ENCODE measurements at places on chromosomes 5 and 9.

DNA sequence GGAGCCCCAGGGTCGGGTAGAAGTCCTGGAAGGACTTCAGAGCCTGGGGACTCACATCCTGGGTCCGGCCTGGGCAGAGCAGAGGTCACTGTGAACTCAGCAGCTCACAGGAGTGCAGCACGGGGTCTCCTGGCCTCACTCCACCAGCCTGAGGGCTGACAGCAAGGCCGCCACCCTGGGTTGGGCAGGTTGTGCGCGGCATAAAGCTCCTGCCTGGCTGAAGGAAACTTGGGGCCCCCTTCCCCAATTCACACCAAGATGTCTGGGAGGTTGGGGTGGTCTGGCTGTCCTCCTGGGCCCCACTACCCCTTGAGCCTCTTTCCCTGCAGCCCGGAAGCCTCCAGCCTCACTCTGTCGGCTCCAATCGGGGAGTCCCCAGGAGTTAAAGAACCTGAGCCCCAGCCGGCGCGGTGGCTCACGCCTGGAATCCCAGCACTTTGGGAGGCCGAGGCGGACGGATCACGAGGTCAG, 2.1 kb downstream of the LCN15 start:
- no peak for DNase-seq

DNA sequence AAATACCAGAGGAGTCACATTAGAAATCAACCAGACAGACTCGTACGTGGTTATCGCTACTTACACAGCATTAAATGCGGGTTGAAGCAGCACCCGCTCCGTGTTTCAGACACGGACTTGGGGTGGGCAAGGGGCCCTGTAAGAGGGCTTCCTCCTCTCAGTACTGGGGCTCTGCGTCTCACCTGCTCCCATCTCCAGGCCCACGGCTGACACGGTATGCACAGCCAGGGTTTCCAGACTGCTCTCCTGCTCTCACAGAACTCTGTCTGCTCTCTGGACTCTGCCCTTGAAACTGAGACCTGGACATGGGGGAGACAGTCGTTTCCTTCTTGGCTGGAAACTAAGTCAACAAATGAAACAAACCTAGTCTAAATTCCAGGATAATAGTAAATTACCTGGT, 24.7 kb upstream of the RASGEF1C start:
- DNase-seq: no peak

GRCh38 chr5:19406576-19407365, 581.2 kb downstream of the CDH18 start:
- DNase-seq: no peak

- DNase-seq: no peak
These were observed 157.3 kb upstream of the GRAMD2B start for GRCh38 chr5:126265917-126266316.

- DNase-seq: peak; percentile 93
These were observed 29.7 kb downstream of the ZNF462 start for GRCh38 chr9:106892632-106893031.

- DNase-seq: peak; percentile 38
These were observed 34.4 kb upstream of the MRPS30 start for GRCh38 chr5:44774279-44774880.

- no peak for DNase-seq
These were observed 23.5 kb downstream of the LMX1B start for GRCh38 chr9:126636983-126637798.

DNA sequence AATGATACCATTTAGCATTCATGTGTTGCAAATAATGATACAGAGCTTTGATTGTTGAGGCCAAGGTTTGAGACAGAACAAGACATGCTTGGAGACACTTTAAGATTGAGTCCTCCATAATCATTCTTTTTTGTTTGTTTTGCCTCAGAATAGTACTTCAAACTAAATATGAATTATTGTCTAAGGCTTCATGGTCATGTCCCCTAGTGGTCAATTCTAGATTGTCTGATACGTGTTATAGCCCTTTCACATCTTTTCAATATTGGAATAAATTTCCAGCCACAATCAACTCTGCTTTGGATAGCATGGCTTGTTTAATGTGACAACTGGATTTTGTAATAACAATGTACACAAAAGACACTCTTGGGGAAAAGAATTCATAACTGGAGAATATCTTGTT, 64.2 kb downstream of the PRLR start:
- no peak for DNase-seq

GRCh38 chr9:122121931-122122330, 28.8 kb upstream of the TTLL11 start:
- DNase-seq: no peak

GRCh38 chr9:34591248-34591916, 1.9 kb upstream of the CNTFR start:
- DNase-seq: peak; percentile 52

DNA sequence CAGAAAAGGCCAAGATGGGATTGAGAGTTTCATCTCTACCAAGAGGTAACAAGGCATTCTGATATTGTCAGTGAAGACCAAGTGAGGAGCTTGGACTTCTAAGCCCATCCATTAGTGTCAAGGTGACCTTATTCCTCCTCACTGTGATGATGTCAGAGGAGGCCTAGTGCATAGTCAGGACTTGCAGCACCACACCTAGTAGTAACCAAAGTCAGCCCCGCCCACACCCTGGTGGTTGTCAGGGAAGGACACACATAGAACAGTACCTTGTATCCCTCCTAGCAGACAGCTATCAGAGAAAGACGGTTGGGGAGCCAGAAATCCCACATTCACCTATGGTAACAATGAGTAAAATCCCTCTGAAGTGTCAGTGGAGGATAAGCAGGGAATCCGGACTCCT, 111.7 kb downstream of the AP3B1 start:
- DNase-seq: no peak

DNA sequence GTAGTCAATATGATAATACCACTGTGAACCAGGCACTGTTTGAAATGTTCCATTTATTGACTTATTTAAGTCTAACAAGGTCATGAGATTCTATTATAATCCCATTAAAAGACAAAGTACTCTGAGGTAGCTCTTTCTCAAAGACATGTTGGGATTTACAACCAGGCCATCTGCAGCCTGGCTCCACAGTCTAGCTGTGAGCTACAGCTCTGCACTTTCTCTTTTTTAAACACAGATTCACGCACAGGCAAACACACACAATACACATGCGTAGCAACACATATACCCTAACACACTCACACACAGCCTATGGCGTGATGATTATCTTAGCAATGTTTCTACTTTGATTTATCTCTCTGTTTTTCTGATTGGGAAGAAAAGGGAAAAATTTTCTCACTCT, 174.3 kb downstream of the PRR16 start:
- no peak for DNase-seq

DNA sequence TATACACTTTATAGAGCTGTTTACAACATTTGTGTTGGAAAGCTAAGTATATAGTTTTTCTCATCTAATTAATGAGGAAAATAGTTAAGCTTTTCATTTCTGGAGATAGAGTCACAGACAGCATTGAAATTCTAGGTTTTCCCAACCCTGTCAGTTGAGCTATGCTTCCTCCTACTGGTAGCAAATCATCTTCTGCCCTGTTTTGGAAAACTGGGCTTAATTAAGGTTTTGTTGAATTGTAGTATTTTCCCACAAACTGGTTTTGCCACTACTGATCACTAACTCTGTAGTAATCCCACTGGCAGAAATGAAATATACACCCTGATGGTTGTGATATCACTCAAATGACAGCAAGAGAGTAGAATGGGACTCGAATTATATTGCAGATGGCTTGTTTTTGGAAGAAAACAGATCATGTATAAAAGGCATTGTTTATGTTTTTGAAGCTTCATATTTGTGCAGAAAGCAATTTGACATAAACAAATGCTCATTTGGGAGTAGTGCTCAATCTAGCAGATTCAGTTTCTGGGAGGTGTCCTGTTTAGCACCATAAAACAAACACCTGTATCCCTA, 46.6 kb downstream of the CD180 start:
- DNase-seq: no peak

DNA sequence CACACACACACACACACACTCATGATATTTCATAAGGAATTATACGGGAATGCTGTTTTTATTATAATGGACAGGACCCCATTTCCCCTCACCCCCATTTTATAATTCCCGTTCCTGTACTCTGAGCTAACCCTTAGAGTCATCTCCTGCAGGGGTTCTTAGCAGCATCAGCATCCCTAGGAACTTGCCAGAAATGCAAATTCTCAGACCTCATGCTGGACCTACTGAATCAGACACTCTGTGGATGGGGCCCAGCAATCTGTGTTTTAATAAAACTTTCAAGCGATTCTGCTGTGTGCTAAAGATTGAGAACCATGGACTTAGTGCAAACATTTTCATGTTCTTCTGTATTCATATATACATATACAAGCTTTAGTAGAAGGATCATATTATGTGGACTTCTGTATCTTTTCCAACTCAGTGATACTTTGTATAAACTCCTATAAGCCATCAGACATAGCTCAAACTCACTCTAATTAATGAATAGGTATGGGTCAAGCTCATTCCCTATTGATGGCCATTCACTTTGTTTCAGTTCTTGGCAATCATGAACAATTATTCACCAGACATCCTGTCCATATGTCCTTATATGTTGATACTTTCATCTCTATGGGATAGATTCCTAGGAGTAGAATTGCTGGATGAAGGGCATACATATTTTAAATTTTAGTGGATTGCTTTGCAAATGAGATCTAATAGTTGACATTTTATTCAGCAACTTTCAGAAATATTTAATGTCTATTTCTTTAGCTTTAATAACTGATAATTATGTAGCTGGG, 65.5 kb downstream of the ARHGEF28 start:
- DNase-seq: no peak

GRCh38 chr5:179314606-179315355, 30.5 kb downstream of the ADAMTS2 start:
- no peak for DNase-seq

GRCh38 chr5:66959653-66960052, 236.9 kb downstream of the CD180 start:
- no peak for DNase-seq

DNA sequence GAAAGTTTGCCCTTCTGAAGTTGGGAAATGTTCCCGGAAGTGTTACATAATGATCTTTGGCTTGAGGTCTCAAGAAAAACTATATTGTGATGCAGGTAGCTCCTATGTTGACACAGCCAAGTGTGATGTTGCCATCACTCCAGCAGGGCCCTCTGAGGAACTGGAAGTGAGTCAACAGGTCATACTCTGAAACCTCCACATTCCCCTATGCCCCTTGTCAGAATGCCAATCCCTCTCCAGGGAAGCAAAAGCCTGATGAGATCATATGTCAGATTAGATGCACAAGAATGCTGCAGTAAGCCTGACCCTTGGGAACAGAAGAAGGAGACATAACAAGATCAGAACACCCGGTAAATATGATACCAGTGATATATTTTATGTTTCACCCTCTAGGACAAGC, 66.8 kb upstream of the ITGA2 start:
- no peak for DNase-seq

DNA sequence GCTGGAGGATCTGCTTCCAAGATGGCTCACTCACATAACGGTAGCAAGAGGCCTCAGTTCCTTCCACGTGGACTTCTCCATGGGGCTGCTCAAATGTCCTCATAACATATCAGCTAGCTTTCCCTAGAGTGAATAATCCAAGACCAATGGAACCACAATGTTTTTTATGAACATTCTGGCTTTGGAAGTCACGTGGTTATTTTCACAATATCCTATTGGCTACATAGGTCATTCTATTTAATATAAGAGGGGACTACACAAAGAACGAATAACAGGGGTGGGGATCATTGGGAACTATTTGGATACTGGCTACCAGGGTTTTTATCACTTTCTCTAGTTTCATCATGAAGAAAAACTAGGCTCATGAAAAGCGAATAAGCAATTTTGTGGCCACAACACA, 81.4 kb downstream of the ZNF622 start:
- DNase-seq: no peak

DNA sequence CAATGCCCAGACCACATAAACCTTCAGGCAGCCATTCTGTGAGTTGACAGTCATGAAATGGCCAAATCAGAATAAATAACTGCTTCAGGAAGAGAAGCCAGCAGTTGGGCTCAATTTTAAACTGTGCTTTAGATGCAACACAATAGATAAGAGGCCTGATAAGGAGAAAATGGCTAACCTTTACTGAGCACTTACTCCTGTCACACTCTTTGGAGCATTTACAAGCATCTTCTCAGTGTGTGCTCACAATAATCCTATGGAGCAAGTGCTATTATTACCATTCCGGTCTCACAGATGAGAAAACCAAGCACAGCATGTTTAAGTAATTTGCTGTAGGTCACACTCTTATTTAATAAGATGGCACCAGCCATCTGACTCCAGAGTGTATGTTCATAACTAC, 11.5 kb upstream of the SH3RF2 start:
- no peak for DNase-seq

Measured in foreskin melanocyte (primary cell).